ENCODE measurements at places on chromosomes 16 and 17.

DNA sequence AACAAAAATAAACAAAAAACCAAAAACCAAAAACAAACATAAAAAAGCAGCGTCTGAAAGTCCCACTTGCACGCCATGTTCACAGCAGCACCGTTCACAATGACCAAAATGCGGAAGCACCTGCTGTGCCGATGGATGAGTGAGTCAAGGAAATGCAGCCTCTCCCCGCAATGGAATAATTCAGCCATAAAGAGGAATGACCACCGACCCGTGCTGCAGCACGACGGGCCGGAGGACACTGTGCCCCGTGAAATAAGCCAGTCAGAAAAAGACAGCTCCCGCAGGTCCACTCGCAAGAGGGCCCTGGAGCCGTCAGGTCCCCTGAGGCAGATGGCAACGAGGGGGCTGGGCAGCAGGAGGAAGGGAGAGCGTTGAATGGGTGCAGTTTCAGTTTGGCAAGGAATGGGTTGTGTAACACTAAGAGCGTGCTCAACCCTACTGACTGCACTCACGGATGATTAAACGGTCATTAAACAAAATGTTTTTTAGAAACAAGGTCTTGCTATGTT is 5.1 kb downstream of the CLCN7 start:
- DNase-seq = no peak

DNA sequence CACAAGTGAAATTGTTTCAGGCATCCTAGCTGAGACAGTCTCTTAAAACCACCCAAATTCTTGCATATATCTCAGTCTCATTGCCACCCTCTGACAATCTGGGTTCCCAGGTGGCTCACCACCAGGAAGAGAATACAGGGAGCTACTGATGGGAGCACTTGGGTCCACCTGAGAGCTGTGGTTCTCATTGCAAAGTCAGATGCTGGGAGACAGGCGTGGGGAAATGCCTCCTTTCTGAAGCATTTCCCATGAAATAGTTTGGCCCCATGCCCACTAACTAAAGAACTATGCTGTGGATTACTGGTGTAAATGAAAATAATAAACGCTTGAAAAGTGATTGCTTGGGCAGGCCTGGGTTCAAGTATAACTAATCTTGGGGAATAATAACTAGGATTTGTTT is 70.3 kb downstream of the CMC2 start:
- no peak for DNase-seq

DNA sequence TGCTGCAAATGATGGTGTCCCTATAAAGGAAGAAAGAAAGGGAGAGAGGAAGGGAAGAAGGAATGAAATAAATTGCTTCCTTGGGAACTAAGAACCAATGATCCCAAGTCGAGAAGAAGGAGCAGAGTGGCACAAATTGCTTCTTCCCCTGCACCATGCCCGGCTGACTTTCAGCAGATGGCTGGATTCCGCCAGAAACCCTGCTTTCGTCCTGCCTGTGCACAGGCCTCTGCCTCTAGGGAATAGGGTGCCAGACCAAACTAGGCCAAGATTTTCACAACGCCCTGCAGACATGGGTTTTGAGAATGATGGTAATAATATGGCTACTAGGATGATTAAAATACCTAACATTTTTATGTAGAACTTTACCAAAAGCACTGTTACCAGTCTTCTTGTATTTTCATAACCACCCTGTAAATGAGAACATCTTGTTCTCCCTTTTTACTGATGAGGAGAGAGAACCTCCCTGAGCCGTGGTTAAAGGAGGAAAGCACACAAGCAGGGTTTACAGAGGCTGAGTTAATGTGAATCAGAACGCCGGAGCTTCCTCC is 122.1 kb upstream of the HSBP1 start:
- DNase-seq = no peak

- DNase-seq = no peak
These were observed 1253.7 kb upstream of the CDH8 start for GRCh38 chr16:63289834-63290460.

DNA sequence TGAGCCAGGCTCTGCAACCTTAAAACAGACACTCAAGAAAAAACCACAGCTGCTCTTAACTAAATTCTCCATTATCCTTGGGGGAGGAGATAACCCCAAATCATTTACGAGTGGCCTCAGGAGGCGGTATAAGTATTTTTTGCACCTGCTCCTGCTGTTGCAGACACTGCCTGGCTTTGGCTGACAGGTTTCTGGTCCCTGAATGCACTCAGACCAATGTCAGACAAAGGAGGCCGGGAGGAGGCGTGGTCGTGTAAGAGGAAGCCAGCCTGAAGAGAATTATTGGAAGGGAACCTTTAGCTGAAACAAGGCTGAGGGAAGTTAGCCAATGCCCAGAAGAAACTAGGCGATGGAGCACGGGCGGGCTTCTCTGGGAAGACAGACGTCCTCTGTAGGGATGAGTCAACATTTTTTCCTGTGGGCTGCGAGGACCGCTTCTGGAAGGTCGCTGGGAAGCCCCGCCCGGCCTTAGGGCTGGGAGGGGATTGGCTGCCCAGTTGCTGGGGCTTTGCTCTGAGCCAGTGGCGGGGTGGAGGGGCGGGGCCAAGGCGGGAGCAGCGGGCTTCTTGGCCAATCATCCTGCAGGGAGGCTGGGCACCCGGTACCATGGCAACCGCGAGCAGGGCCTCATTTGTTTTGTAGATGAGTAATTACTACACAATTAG is 82.3 kb downstream of the CCDC182 start:
- DNase-seq = peak; percentile 63

GRCh38 chr17:19714542-19715411 is 1.6 kb downstream of the SLC47A2 start:
- peak; percentile 16 for DNase-seq

Data from D721Med (cell line).